NCI-H460 (cell line): ENCODE measurements at places on chromosomes 7 and 10. TPM values are rescaled to one million over a fixed set of nuclear protein-coding genes. Genes with fewer than 3 reads are reported as not detected.

GALNT17 gene
- 3.1 TPM in 2 replicates for total RNA-seq

- no peak for DNase-seq
Measured at GRCh38 chr10:28318626-28319025, 15.8 kb upstream of the MPP7 start.

- no peak for DNase-seq
Measured at GRCh38 chr10:102949916-102950315, 31.8 kb downstream of the CNNM2 start.

DNA sequence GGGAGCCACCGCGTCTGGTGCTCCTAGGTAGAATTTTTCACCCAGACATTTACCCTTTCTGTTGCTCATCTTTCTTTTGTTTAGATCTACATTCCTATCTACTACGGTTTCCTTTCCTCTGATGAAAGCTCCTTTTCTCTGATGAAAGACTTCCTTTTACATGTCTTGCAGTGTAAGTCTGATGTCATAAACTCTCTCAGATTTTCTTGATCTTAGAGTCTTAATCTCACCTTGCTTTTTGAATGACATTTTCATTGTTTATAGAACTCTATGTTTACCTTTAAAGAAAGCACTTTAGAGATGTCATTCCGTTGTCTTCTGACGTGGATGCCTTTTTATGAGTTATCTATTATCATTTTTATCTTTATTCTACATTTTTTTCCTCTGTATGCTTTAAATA is 171.8 kb upstream of the MTPN start:
- no peak for DNase-seq

DNA sequence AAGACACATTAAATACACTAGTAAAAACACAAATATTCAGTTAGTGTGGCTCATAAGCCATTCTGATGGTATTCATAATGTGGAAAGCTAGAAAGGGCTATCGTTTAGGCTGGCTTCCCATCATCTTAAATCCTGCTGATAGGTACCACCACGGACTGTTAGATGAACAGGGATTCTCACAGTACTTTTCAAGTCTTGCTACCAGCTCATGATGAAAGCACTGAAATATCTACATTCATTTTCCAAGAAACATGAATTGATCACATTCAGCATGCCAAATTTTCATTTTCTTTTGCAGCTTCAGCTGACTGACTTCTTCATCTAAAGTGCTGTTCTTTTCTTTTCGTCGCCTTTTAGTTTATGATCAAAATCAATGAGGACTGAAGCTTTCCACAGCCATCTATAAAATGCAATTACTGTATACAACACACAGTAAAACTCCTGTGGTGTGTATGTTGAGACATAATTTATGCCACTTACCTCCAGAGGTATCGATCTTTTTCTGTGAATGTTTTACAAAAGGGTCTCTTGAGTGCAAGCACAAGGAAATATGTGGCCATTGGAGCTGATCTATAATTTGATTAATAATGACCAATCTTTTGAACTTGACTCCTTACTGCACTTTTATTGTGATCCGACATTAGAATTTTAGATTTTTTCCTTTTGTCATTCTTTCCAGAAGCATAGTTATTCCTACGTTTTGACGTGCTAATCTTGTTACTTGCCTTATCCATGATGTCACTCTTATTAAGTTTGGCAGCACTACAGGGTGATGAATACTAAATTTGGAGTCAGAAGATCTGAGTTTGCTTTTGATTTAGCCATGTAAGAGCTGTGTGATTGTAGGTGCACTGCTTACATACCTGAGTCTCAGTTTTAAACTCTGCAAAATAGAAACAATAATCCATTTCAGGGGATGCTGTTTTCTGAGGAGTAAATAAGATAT is 58.4 kb downstream of the NXPH1 start:
- no peak for DNase-seq

SORCS3 gene
- total RNA-seq: not detected in 2 replicates

DNA sequence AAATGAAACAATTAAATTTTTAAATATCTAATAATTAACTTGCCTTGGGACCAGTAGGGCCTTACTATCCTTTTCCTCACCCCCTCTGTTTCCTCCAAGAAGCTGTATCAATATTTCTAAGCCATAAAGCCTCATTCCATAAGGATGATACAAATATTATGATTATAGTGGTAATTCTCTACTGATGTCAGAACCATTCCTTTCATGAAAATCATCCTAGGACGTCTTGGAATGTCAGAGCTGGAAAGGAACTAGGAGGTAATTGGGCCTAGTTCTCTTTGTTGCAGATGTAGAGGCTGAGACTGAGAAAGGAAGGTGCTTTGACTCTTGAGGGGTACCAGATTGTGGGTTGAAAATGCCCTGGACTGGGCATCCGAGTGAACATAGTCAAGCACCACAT is 766.7 kb upstream of the GHITM start:
- no peak for DNase-seq

CCDC146 gene
- 0.27 and 0.58 TPM in 2 replicates for total RNA-seq

DNA sequence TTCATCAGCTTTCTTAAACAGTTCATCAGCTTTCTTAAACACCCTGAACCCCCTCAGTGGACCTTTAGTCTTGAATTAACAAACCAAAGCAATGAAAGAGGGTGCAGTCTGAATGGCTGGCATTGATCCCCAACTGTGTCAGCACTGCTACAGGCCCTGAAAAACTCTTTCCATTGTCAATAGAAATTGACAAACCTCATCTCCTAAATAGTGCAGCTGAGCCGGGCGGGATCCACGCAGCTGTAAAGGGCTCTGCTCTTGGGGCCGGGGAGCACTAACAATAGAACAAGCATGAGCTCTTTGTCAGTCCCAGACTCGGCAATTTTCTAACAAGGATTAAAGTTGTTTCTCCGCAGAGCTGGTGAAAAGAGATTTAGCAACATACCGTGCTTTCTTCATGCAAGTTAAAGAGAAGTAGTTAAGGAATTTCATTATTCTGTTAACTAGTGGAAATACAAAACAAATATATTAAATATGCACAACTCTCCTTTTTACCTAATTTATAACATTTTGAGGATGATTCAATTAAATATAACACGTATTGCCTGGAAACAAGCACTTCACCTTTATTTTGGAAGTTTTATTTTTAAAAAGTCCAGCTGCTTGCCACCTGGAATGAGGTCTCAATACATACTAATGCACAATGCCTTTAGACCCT is 24.7 kb upstream of the FEZF1 start:
- DNase-seq: no peak

ZNF316 gene
- 9.8 and 12.0 TPM in 2 replicates for total RNA-seq

- DNase-seq: no peak
Measured at GRCh38 chr10:44369854-44370253, 15.0 kb downstream of the CXCL12 start.

GRCh38 chr10:47031211-47031900 is 120.1 kb downstream of the PTPN20 start:
- DNase-seq: no peak

DNA sequence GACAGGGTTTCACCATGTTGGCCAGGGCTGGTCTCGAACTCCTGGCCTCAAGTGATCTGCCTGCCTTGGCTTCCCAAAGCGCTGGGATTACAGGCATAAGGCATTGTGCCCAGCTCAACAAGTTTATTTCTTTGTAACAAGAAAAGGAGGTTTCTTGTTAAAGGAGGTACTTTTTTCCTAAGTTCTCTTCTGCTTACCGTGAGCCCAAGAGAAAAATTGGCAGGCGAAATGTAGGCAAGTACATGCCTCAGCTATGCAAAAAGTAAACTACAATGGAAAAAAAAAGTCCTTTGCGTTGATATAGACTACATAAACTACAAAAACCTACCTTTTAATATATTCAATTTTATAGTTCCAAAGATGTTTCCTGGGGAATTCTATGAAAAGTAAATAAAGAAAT is 122.6 kb downstream of the DKK1 start:
- no peak for DNase-seq

- peak; percentile 83 for DNase-seq
Measured at GRCh38 chr7:55056577-55057480, 38.0 kb downstream of the EGFR start.

DNA sequence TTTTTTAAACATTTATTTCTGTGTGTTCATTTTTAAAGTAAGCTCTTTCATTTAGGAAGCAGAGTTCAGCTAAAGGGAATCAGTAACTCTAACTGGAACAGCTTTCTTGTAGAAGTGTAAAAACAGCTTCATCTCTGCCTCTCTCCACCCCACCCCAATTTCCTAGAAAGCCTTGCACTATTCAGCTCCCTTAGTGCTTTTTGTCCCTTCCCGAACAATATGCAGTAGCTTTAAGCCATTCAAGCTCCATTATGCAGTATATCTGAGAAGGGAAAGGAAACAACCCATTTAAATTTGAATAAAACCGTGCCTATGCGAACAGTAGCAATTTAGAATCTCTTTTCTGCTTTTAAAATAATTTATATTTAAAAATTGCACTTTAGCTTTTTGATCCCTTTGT is 134.5 kb downstream of the TRIL start:
- no peak for DNase-seq

- DNase-seq: no peak
Measured at GRCh38 chr10:30813872-30814481, 184.4 kb upstream of the LYZL2 start.
